ENCODE measurements at places on chromosomes 16 and 17. TPM values are rescaled to one million over a fixed set of nuclear protein-coding genes. Genes with fewer than 3 reads are reported as not detected.

Gene PDE6G
- total RNA-seq, result not detected

Gene KRTAP9-2
- not detected for total RNA-seq

GRCh38 chr17:43360376-43360738 lies 38.4 kb upstream of the ARL4D start:
- DNase-seq, result peak; percentile 89

- no peak for DNase-seq
Observed at GRCh38 chr16:8005096-8005860, 585.0 kb downstream of the TMEM114 start.

DNA sequence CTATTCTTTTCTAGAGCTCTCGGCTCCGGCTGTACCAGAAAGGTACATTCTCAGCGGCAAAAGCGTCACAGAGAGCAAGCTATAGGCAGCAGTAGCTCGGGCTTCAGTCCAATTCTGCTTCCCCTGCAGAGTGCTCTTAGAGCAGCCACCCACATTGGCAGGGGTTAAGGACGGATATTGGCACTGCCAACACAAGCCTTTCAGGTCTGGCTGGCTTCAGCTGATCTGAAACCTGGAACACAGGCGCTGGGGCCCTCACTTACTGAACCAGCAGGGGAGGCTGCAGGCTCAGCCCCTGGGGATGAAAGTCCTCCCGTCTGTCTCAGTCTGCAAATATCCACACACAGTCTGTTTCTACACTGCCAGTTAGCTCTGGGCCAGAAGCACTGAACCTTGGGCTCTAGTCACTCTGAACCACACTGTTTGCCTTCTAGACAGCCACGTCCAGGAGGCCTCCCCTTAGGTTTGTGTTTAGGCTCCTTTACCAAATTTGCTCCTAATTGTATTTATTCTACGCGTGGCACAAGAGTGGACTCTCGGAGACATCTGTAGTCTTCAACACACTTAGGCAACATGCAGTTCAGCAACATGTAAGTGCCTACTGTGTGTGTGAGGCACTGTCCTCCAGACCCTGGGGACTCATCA lies 40.1 kb downstream of the HIC1 start:
- peak; percentile 51 for DNase-seq

GRCh38 chr16:48978501-48978900 lies 303.1 kb downstream of the CBLN1 start:
- DNase-seq, result no peak

DNA sequence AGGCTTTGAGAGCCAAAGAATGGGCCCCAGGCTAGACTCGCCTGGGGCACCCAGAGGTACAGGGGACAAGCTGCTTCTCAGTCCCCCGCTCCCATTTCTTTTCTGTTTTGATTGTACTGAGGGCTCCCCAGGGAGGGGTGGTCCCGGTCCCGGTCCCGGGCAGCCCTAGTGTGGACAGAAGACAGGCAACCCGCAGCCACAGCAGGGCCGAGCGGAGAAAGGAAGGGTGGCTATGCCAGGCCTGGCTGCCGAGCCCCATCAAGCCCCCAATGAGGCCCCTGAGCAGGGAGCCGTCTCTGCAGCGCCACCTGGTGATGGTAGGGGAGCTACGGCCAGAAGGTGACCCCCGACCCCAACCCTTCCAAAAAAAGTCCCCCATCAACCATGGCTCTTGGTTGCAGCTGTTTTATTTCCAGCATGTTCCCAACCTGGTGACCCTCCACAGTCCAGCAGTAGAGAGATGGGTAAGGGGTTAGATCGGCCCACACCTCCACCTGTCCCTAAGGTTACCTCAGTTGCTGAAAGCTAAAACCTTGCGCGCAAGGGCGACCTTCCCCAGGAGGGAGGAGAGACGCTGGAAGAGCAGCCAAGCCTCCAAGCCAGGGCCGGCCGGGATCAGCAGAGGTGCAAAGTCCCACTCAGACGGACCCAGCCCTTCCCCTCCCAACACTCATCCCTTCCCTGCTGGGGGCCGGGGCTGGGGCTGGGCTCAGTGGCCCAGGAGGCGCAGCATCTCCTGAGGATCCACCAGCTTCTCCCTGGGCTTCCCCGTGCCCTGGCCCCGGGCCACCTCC lies 2.6 kb upstream of the GRIN2C start:
- no peak for DNase-seq

DNA sequence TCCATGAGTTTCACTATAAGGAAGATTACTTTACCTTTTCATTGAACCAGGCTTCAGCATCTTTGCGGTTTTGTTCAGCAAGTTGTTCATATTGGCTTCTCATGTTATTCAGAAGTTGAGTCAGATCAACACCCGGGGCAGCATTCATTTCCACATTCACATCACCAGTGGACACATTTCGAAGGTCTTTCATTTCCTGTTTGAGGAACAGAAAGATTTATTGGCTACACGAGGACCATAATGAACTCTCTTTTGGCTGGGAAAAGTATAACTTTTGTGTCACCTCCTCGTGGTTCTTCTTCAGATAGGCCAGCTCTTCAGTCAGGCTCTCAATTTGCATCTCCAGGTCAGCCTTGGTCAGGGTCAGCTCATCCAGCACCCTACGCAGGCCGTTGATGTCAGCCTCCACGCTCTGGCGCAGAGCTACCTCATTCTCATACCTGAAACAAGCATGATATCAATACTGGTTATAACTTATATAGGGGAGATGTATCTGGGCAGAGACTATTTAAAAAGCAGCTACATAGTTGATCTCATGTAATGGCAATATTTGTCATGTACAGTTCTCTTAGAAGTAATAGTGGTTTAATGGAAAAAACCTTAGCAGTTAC lies 2.1 kb downstream of the KRT10 start:
- no peak for DNase-seq

GRCh38 chr17:35404360-35404759 lies 27.9 kb downstream of the SLFN12 start:
- peak; percentile 62 for DNase-seq

DNA sequence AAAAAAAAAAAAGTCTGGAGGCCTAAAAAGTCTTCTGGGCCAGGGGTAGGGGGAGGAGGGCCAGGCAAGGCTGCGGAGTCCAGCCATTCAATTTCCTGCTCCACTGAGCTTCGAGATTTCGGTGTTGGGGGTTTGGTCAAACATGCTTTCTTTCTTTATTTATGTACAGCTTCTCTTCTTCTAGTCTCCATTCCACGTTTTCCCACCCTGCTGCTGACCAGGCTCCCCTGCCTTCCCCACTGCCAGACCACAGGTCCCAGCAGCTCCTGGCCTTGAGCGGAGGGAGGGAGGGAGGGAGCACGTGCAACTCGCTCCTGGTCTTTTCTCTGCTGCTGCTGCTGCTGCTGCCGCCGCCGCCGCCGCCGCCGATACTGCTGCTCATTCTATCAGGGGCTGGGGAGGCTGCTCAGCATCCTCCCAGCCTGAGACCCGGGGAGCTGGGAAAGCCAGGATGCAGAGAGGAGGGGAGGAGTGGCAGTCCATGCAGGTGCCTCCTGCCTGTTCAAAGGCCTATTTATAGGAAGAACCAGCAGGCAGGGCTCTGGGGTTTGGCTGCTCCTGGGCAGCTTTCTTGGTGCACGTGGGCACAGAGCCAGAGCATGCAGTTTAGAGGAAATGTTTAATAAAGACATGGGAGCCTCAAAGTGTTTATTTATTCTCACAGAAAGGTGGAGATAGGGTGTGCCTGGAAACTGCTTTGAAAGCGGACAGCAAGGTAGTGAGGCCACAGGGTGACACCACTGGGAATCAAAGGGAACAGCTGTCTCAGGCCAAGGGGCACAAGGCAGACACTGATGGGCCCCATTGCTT lies 23.4 kb upstream of the ZFHX3 start:
- no peak for DNase-seq

Data from bronchial epithelial cell (primary cell).